ENCODE measurements at places on chromosomes 6 and 20.

- peak; percentile 77 for DNase-seq
Measured at GRCh38 chr6:20404641-20405032, 3.0 kb downstream of the E2F3 start.

DNA sequence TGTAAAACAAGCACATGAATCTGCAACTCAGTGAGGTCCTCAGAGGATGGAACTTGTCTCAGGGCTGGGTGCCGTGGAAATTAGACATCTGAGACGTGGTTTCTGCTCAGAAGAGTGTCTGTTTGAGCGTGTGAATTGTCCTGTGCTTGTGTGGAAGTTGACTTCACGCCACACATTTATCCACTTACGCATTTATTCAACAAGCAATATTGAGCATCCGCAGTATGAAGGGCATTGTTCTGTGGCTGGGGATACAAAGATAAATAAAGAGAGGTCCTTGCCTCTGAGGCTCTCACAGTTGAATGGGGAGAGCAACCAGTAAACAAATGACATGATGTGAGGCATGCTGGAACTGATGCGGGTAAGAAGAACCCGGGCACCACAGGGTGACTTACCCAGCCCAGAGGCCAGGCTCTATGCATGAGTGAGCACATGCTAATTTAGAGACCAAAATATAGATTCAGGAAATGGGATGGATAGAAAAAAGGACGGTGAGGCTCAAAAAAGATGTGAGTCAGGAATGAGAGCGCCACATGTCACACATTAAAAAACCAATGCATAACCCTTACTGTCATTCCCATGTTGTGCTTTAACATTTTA is 60.4 kb downstream of the SOBP start:
- no peak for DNase-seq

GRCh38 chr6:25295651-25296050 is 16.5 kb downstream of the CARMIL1 start:
- DNase-seq: no peak

GRCh38 chr6:49555951-49556350 is 5.5 kb downstream of the C6orf141 start:
- DNase-seq: no peak

DNA sequence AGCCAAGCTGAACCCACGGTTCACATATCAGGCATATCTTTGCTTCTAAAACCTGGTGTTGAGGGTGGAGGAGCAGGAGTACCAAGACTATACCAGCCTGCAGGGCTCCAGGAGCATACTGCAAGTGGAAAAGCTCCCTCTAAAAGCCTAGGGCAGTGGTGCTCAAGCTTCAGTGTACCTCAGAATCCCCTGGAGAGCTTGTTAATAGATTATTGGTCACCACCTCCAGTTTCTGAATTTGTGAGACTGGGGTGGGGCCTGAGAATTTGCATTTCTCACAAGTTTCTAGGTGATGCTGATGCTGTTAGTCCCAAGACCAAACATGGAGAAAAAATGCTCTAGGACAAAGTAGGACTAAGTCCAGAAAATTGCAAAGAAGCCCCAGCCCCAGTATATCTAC is 65.4 kb downstream of the FILIP1 start:
- no peak for DNase-seq

DNA sequence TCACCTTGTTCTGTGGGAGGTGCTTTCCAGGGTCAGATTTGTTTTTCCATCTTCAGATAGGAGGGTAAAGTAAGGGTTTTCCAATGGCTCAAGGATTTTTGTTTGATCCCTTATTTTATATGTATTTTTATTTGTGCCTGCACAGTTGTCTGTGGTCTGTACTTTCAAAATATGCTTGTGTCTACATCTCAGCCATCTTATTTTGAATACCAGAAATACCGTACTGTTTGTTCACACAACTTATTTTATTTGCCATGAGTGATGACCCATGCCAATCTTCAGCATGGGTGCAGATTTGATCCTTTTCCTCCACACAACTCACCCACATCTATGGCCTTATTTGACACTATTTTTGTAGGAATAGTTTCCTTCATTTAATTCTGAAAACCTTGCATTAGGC is 72.2 kb upstream of the PTCHD4 start:
- no peak for DNase-seq
